Right ventricle myocardium superior (tissue), 1 donor: ENCODE measurements at places on chromosomes 11 and 22.

DNA sequence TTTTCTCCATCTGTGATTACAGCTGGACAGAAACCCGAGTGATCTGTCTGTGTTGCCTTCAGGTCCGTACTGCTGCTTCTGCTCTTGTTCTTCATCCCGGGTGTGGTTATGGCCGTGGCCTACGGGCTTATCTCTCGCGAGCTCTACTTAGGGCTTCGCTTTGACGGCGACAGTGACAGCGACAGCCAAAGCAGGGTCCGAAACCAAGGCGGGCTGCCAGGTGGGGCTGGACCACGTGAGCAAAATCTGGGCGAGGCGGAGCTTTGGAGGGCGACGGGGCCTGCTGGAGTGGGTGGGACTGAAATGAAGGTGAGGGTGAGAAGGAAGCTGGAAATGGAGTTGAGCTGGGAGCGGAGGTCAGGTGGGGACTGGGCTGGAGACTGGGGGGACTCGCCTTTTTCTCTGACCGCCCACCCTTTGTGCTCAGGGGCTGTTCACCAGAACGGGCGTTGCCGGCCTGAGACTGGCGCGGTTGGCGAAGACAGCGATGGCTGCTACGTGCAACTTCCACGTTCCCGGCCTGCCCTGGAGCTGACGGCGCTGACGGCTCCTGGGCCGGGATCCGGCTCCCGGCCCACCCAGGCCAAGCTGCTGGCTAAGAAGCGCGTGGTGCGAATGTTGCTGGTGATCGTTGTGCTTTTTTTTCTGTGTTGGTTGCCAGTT, 11.1 kb downstream of the CCKBR start:
- DNase-seq, result no peak

GRCh38 chr11:7435176-7435575, 50.1 kb upstream of the OLFML1 start:
- DNase-seq, result no peak

GRCh38 chr11:65113361-65113756, 1.7 kb downstream of the TM7SF2 start:
- no peak for DNase-seq

- DNase-seq, result no peak
These were observed 43.6 kb downstream of the LRRC32 start for GRCh38 chr11:76626921-76627401.

DNA sequence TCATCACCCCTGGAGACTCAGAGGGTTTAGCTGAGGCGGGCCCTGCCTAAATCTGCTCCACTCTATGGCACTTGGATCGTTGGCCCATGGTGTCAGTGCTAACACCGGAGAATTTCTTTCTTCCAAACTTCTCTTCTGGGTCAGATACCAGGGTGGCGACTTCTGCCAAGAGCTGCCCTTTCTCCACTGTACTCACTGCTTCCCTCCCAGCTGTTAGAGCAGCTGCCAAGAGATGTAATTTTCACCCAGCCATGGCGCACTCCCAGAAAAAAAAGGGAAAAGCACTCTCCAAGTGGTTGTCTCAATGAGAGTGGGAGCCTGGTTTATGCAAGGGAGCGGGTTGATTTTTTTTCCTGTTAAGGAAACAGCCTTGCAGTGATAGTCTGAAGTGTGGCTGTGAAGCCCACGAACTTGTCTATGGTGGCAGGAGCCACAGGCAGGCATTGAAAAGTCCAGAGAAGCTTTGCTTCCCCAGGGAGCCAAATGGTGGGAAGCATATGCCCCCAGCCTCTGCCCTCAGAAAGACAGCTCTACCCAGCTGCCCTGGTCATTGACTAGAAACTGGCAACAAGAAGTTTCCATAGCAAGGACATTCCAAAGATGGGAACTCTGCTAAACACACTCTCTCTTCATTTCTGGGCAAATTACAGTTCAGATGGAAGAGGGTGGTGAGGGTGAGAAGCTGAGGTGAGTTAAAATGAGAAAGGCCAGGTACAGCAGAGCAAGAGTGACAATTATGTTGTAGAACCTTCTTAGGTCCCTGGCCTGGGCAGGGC, 10.7 kb downstream of the PCSK7 start:
- peak; percentile 69 for DNase-seq

DNA sequence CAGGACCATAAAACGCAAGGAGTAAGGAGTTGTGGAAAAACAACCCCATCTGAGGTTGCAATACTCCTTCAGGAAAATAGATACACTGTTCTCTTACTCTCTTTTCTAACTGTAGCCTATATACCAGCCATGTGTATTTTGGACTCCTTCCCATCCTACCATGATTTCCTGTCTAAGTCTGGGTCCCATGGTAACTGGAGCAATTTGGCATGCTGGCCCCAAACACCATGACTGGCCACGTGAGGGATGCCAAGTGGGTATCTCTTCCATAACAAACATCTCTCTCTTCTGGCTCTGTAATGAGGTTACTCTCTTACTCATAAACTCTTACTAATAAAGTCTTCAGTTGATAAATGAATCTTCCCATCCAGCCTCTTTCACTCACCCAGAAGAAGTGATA, 26.5 kb downstream of the ABTB2 start:
- DNase-seq, result no peak

- no peak for DNase-seq
These were observed 4.0 kb downstream of the KCNJ1 start for GRCh38 chr11:128862908-128863660.

DNA sequence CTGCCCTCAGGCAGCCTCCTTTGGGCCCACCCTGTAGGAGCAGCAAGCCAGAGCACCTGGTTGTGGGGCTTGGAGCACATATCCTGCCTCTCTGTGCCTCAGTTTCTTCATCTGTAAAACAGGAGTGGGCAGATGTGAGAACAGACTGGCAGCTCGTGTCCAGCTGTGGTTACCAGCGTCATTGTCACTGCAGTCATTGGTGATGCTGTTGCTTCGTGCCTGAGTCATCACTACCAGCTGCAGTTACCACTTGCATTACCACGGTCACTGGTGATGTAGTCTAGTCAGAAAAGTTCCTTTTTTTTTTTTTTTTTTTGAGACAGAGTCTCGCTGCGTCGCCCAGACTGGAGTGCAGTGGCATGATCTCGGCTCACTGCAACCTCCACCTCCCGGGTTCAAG, 20.4 kb downstream of the RSPH14 start:
- DNase-seq, result no peak

- DNase-seq, result no peak
These were observed 100.3 kb downstream of the GUCY1A2 start for GRCh38 chr11:106917973-106918372.

- no peak for DNase-seq
These were observed 43.2 kb downstream of the AP2A2 start for GRCh38 chr11:968822-969221.

- peak; percentile 90 for DNase-seq
These were observed 1.5 kb upstream of the TRABD start for GRCh38 chr22:50184004-50184901.

DNA sequence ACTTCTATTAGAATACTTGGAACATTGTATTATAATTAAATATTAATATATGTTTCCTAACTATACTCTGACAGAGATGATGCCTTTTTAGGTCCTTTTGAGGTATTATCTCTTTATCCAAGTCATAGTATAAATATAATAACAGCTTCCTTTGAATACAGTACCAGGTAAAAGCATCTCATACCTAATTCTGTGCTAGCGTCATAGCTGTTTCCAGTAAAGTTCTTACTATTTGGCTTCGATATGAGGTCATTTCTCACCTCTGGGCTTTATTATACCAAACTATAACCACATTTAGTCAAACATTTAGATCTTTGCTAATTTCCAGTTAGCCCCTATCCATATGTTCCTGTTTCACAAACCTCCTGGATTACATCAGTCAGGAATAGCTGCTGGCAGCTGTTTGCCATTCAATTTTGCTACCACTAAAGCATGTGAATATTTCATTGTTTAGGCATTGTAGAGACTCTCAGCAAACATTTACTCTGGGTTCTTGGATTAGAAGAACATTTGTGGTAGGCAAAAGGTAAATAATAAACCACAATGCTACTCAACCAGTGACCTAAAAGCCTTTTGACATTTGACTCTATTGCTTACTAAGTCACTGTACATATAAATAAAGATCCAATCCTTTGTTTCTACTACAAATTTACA, 255.1 kb downstream of the TTC28 start:
- no peak for DNase-seq

- no peak for DNase-seq
These were observed 10.7 kb downstream of the SLCO2B1 start for GRCh38 chr11:75161506-75162095.

- no peak for DNase-seq
These were observed 339.4 kb downstream of the CADM1 start for GRCh38 chr11:115164774-115165173.

GRCh38 chr11:134275534-134276395, at the start of gene GLB1L3:
Gene GLB1L3 (plus strand): TSS chr11:134276379. CDS start chr11:134276741, 362 bp downstream.
- DNase-seq, result peak; percentile 46

DNA sequence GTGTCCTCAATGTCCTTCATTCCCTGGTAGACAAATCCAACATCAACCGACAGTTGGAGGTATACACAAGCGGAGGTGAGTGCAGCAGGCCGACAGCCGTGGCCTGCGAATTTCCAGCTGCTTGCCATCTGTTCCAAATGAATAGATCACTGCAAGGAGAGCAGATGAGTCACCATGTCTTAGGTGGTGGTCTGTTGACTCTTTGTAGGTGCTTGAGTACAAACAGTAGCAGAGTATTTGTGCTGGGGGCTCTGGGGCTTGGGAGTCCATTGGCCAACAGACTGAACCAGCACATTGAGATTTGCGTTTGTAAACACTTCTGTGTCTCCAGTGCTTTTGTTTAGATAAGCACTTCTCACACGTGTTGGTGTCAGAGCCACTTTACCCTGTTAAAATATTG, 21.1 kb downstream of the EIF3L start:
- DNase-seq, result no peak

DNA sequence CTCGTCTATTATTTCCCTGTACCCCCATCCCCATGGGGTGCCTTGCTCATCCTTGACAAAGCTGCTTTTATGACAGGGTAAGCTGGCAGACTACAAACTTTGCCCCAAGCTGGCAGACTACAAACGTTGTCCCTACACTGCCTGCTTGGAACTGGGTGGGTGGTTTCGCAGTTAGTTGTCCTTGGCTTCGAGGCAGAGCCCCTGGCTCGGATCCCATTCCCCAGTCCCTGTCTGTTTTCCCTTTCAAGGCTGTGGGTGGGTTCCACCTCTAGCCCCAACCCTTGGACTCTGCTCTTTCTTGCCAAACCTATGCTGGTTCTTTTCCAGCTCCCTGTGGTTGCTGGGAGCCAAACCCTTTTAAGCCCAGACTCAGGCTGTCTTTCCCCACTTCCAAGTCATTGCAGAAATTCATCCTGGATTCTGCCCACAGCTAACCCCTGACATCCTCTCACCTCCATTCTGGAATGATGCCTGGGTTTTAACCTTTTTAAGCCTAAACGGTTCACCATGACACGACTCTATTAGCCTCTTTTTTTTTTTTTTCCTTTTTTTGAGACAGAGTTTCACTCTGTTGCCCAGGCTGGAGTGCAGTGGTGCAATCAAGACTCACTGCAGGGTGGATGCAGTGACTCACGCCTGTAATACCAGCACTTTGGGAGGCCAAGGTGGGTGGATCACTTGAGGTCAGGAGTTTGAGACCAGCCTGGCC, 9.2 kb upstream of the RBM14 start:
- peak; percentile 66 for DNase-seq

- no peak for DNase-seq
These were observed 12.6 kb upstream of the ANO1 start for GRCh38 chr11:70065318-70066135.

GRCh38 chr11:101617735-101618332, 34.0 kb upstream of the TRPC6 start:
- no peak for DNase-seq

DNA sequence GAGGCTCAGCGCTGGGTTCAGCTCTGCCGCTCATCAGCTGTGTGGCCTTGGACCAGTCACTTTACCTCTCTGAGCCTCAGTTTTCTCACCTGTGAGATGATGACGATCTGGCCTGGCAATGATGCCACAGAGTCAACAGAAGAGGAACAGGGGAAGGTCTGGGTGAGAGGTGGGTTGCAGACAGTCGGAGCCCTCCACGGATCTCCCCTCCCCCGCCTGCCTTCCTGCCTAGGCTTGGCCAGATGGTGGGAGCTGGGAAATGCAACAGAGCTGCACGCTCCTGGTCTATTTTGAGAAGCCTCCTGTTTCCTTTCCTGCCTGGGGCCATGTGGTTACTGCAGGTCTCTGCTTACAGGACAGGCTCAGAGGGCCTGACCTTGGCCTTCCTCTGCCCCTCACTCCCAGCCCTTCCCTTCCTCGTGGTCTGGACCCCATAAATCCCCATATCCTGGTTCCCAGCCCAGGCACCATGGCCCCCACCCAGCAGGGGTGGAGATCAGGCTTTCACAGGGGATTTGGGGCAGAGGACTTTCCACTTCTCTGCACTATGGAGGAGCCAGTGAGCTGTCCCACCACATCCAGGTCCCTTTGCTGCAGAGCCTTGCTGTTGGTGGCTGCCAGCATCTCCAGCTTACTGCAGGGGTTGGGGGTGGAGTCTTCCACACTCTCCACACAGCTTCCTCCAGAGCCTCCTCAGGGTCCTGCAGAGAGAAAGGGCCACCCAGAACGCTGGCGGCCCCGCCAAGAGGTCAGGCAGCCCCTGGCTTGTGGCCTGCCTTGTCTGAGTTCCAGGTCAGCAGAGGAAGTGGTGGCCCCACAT, 46.9 kb downstream of the C11orf96 start:
- peak; percentile 84 for DNase-seq

- DNase-seq, result no peak
These were observed 22.1 kb upstream of the TMPRSS13 start for GRCh38 chr11:117950993-117951961.

DNA sequence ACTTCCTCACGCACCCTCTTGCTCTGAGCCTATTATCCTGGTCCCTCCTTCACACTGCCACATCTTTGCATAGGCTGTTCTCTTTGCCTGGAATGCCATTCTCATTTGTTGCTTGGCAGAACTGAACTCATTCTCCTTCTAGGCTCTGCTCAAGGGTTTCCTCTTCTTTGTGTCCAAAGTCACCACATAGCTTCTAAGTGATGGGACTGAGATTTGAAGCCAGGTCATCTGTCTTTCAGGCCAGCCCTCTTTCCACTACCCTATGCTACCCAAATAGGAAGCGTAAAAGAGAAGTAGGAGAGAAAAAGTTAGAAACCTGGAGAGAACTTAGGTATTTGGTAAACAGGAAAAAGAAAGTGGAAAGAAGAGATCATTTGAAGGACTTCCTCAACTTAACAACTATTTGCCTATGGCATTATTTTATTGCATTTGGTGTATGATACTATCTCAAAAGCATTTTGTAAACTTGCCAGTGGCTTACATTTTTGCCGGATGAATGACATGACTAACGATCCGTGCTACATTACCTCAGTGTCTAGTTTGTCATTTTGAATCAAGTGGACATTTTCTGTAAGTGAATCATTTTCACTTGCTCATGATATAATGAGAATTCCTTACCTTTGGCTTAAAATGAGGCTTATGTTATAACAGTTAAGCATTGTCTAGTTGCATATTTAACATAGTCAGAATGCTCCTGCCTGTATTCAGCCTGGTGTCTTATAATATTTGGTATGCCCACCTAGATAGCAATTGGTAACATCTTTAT, 18.5 kb downstream of the NF2 start:
- DNase-seq, result no peak

GRCh38 chr22:43385770-43386641, 25.8 kb upstream of the MPPED1 start:
- DNase-seq, result peak; percentile 86
